Sigmoid colon (tissue), 7 donors: ENCODE measurements at places on chromosomes 7 and 10.

GRCh38 chr7:45031829-45032228 lies 31.8 kb downstream of the CCM2 start:
- no peak for DNase-seq

GRCh38 chr10:96074776-96075175 lies 31.4 kb downstream of the CCNJ start:
- DNase-seq: no peak

- DNase-seq: no peak
Measured at GRCh38 chr10:12583891-12584595, 234.7 kb downstream of the CAMK1D start.

- DNase-seq: no peak
Measured at GRCh38 chr7:26441611-26442277, 150.1 kb downstream of the SNX10 start.

DNA sequence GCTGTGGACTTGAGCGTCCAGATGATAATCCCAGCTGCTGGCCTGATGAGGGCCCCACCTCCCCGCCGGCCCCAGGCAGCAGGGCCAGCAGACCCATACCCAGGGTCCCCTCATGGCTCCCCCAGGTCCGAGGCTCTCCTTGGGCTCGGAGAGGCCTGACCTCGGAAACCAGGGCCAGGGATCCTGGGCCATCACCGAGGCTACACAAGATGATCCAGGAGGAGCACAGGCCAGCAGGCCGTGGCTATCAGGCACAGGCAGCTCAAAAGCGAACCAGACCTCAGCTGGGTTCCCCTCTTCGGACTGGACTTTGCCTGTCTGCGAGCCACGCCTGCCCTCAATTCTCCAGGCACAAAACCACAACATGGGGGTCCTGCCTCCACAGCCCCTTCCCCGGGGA lies 17.4 kb downstream of the PDGFA start:
- peak; percentile 53 for DNase-seq

- DNase-seq: peak; percentile 79
Measured at GRCh38 chr10:60942788-60943315, 1.1 kb downstream of the RHOBTB1 start.

- no peak for DNase-seq
Measured at GRCh38 chr7:37234334-37234733, 214.3 kb downstream of the ELMO1 start.

DNA sequence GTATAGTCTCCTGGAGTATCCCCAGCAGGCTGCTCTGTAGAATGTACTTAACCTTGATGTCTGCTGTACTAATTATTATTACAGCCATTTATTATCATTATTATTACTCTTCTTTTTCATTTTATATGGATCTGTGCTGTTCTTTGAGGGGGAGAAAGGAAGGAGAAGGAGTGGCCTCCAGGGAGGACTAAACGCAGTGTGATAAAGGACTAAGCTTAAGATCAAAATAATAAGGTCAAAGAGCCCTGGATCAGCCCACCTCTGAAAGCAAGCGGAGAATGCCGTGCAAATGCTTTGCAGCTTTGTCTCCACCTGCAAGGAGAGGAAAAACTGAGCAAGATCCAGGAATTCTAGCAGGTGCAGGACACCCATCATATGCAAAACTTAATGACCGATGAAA lies 65.3 kb downstream of the RELN start:
- no peak for DNase-seq
